ENCODE measurements at places on chromosomes 5 and 9.

GRCh38 chr9:125679597-125680189, 27.3 kb downstream of the MAPKAP1 start:
- DNase-seq = no peak

DNA sequence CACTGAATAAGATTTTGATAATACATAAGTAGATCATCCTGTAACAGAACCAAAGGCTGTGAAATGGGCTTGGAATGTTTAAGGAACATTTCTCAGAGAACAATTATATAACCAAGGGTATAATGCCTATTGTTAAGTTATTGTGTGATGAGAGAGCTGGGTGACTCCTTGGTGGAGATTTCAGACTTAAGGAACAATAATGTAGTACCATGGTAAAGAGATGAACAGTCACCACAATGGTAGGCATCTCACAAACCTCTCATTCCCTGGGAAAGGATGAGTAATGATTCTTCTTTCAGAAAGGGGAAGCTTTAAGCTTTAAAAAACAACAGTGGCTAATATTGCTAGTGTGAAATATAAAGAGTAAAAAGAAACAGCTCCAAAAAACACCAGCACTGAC, 147.4 kb downstream of the TRIM36 start:
- no peak for DNase-seq

DNA sequence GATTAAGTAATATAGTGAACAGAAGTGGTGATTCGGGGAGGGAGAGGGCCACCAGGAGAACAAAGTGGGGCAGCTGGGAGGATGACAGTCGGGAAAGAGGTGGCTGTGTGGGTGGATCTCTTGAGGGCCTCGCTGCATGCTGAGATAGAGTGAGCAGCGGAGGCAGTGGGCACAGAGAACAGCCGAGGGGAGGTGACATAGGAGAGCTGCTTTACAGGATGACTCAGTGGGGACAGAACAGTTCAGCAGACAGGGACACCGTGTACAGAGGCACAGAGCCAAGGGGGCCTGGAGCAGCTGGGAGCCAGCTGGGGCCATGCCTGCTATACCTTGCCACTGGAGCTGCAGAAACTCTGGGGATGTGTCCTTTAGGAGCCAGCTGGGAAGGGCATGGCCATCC, 273.9 kb downstream of the GADD45G start:
- DNase-seq = no peak

DNA sequence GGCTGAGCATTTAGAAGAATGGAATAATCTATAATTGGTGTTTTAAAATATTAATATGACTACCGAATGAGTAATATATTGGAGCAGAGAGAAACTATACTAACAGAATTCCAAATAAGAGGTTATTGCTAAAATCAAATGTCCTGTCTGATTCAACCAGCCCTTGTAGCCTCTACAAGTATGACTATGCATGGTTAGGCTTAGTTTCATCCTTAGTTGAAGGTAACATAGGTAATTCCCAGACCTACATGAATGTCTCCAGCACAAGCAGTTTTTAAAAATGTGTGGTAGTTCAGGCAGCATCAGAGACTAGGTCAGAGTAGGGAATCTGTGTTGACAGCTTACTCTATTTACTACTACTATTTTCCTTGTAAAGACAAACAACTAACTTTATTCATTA, 51.7 kb upstream of the SLC27A6 start:
- no peak for DNase-seq

- no peak for DNase-seq
These were observed 18.8 kb downstream of the NANS start for GRCh38 chr9:98075332-98075805.

DNA sequence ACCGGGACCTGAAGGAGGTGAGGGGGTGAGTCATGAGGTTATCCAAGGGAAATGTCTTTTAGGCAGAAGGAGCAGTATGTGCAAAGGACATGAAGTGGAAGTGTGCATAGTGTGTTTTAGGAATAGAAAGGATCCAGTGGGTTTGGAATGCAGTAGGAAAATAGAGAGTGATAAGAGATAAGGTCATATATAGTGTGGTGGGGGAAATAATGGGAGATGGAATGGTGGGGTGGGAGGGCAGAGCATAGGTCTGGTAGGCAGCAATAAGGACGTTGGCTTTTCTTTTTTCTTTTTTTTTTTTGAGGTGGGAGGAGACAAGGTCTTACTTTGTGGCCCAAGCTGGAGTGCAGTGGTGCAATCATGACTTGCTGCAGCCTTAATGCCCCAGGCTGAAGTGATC, 17.8 kb downstream of the SNX24 start:
- no peak for DNase-seq

DNA sequence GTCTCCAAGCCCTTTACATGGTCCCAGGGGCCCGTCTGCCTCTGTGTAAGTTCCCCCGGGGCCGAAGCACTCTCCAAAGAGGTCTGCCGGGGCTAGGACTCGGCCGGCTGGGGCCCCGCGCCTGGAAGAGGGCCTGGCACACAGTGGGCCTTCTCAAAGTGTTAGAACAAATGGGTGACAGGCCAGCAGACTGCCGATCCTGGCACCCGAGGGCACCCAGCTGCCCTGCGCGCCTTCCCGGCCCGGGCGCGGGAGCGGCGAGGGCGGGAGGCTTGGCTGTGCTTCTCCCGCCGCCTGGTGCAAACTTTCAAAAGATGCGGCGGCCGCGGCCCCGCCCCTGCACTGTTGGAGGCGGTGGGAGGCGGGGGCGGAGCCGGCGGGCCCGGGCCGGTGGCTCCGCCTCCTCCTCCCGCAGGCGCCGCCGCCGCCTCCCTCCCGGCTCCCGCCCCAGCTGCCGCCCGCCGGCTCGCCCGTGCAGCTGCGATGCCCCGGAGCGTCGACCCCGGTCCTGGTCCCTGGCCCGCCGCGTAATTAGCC, at the start of gene NEURL1B:
Gene NEURL1B, plus strand, starts transcription at position 442 of the 537 bp plus-strand sequence. CDS start 144 bp downstream, outside the sequence.
- peak; percentile 34 for DNase-seq

- no peak for DNase-seq
These were observed 50.5 kb downstream of the CXXC5 start for GRCh38 chr5:139698490-139699146.

- DNase-seq = peak; percentile 63
These were observed 962 bp upstream of the NR6A1 start for GRCh38 chr9:124771867-124772679.

DNA sequence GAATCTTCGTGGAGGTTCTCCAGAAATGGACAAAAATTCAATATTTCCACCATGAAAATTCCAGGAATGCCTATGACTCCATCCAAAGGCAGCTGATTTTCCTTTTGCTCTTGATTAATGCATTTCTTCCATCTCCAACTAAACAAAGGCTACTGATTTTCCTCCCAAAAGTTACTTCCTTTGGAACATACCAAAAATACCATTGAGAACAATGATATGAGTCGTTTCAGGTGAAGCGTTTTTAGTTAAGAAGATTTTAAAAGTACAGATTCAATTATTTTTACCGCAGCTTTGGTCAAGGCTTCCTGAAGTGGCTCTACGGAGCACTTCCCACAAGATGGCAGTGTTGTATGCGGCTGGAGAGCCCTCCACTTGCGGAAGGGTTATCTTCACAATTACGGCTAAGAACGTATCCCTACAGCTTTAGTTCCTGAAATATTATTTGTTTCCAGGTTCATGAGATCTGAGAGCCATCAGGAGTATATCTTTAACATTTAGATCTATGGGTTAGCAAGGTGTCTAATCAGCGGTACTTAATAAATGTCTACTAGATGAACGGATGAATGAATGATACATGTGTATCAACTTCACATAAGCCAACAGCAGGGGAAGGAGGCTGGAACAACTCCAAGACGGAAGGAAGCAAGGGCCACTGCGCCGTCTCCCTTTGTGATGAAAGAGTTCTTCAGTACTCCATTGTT, 35.9 kb upstream of the ARSB start:
- no peak for DNase-seq

- no peak for DNase-seq
These were observed 897 bp downstream of the AHRR start for GRCh38 chr5:322281-322941.

DNA sequence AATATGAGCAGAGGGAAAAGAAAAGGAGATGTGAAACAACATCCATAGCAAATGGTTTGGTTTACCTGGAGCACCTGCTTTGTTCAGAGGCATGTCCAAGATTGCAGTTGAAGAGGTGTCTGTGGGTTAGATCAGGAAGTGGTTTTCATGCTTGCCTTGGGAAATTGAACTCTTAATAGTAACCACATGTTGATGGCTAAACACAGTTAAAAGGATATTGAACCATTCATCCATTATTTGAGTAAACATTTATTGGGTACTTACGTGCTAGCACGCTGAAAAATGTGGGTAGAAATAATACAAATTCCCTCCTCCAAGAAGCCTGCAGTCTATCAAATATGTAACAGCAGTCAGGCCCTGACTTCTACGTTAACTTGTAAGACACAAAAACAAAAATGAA, 235.7 kb upstream of the TNC start:
- no peak for DNase-seq

- no peak for DNase-seq
These were observed 5.6 kb upstream of the ARL15 start for GRCh38 chr5:54315736-54316528.

DNA sequence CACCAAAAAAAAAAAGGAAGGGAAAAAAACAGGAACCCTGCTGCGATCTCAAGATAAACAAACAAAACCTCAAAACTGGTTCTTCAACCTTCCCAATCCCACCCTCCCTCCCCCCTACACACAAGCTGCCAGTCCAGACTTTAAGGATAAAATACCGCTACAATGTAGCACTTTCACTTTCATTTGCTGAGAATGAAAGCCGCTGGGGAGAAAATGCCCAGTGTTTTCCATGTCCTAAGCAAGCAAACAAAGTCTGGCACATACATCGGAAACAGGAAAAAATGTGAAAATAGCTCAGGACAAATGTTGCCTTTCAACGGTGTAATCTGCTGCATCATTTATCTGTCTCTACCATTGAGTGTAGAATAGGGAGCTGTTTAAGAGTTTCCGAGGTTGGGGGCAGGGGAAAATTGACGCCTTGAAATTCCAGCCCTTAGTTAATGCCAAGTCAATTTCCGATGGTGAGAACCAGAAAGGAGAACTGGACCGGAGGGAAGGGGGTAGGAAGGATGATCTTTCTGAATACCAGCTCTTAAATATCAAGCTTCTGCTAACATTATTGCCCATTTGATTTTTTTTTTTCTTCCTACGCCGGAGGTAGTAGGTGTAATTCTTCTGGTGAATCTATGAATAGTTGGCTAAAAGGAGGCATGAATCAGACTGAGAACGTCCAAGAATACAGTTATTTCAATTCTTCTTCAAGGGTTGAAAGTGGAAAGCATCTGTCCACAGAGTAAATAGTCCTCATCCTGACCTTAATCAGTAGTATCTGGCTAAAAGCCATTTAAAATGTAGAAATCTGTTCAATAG, 1.2 kb upstream of the ADAMTS6 start:
- peak; percentile 63 for DNase-seq

GRCh38 chr5:178322736-178323540, 90.3 kb upstream of the PHYKPL start:
- DNase-seq = no peak

DNA sequence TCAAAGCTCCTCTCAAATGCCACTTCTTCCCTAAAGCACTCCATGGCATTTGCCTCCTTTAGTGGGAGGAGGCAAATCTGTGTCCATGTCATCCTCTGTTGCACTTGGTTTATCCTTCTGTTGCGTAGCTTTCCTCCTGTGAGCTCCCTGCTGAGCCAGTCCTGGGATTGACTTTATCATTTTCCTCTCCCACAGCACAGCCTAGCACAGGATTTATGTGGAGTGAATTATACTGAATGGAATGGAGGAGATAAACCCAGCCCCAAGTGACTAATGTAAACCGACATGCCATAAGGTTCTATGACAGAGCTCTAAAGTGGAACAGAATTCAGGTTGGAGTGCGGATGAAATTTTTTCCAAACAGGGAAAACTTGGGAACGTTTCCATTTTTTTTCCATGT, 26.4 kb upstream of the TOMM5 start:
- no peak for DNase-seq

- no peak for DNase-seq
These were observed 1064.4 kb upstream of the DMAC1 start for GRCh38 chr9:8863886-8864544.

GRCh38 chr9:81370096-81370495, 319.3 kb downstream of the TLE1 start:
- DNase-seq = no peak

DNA sequence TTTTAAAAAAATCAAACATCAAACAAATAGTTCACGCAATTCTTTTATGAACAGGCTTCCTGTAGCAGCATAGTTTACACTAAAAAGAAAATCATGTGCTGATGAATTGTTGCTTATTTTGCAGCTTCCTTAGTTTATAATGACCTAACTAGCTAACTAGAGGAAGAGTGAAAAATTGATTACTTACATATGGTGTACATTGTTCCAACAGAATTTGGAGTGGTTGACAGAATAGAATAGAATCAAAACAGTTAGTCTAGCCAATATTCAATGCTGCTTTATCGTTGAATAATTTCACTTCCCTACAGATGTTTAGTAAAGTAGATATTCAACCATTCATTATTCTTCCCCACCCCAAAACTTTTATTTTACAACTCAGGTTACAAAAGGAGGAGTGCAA, 4.2 kb downstream of the NMUR2 start:
- no peak for DNase-seq

- DNase-seq = no peak
These were observed 303.0 kb downstream of the PARP8 start for GRCh38 chr5:50969151-50970031.

DNA sequence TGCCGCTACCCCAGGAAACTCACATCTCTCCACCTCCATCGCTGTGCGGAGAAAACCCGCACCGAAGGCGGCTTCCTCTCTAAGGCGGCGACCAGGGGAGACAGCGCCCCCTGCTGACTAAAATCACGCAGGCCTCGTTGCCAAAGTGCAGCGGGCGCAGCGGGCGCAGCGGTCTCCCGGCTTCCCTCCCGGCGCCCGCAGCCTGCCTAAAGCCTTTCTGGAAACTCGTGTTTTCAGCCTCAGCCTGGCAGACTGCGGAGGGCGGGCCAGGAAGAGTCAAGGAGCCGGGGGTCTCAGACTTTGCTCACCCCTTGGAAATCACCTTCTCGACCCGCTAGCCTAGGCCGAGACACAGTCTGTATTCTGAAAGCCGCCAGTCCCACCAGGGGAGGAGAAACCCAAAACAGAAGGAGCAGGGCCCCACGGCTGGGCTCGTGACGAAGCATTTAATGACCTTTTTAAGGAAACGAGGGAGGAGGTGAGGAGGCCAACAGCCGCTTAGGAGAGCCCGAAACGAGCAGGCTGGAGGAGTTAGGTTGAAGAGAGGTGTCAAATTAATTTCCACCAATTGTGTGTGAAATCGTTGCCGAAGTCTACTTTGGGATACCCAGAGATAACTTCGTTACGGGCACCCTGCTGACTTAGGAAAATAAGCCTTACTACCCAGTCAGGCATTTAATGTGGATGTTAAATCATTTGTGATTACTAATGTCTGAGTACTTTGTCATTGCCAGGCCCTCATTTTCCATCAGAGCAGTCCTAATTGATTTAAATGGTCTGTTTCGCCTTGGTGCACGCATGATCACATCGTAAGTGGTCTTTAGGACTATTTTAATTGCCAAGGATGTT, 7.3 kb upstream of the FOXB2 start:
- peak; percentile 31 for DNase-seq
